ENCODE measurements at places on chromosomes 12 and 14.
A peak's percentile ranks its signal among the peaks of the same experiment; 100 is the strongest.

GRCh38 chr14:92323011-92323915 is at the start of gene SLC24A4:
TSS of gene SLC24A4 (plus strand) at chr14:92323165. CDS start at chr14:92323831, 666 bp downstream.
- DNase-seq, result no peak

DNA sequence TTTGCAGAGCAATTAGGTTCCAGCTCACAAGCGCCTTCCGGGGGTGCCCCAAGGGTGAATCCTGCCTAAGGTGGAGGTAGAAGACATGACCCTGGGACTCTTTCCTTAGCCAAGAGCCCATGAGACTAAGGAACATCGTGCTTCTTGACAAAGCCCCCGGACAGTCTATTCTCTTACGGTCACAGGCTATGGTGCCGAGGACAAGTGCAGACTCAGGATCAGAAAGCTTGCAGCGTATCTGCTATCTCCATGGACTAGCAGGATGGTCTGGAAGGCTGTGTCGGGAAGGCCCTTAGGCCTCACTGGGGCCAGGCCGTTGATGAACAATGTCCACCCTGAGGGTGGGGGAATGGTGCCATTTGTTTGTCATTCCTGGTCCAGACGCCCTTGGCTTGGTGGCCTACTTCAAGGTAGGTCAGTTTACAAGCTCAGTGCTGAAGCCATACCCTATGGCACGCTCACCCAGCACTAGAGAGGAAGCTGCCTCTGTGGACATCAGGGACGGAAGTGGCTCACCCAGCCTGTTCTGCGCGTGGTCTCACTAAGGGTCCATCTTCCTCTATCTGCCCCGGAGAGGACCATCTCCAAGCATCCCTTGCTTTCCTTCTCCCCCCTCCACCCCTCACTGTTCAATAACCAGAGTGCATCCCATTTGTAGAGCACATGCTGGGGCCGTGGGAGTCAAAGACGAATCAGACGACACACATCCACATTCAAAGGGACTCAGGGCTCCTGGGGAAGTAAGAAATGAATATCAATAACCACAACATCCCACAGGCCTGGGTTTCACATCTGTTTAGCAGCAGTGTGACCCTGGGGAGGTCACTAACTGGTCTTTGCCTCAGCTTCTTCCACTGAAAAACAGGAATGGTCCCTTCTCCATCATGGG is 45.0 kb upstream of the IQSEC3 start:
- no peak for DNase-seq

- peak; percentile 25 for DNase-seq
Measured at GRCh38 chr12:12723681-12724420, 6.7 kb downstream of the CDKN1B start.

- DNase-seq, result no peak
Measured at GRCh38 chr14:94225460-94226378, 51.6 kb downstream of the PPP4R4 start.

GRCh38 chr12:104212516-104212915 is 3.1 kb upstream of the TXNRD1 start:
- no peak for DNase-seq

Data from T-helper 22 cell (primary cell).